Caki2 (cell line): ENCODE measurements at places on chromosomes 5 and 9. TPM values are rescaled to one million over a fixed set of nuclear protein-coding genes. Genes with fewer than 3 reads are reported as not detected.

The NMUR2 gene
- total RNA-seq = 6.4 TPM in 1 of 2 replicates, not detected in the other

DNA sequence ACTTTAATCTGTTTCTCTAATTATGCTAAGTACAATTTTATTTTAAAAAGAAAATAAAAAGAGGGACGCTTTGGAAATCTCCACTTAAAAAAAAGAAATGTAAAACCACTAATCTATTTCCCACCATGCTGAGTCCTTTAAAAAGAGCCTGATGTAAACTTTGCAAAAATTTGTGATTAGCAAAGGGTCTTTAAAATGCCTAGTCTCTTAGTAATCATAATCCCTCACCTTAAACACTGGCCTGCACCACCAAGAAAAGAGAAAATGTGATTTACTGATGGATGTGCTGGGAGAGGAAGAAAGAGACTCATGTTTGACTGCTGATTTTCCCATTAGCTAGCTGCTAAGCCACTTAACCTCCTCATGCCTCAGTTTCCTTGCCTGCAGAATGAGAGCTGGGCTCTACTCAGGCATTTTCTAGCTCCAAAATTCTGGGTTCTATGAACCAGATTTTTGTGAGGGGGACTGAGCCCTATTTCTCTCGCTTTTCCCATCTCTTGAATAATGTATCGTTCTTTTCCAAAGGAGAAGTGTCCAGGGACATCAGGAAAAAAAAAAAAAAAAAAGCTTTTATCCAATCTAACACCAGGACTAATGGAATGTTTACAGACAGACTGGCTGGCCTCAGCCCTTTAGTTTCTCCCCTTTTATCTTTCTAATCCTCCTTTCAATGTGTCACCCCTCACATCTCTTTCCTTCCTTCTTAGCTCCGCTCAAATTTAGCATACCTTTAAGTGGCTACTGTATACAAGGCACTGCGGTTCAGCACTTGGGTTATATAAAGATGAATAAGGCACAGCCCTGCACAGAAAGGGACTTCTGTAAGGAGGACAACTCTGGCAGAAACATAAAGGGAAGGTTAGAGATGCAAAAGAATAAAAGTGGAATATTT, 312.4 kb downstream of the ARL15 start:
- no peak for DNase-seq

DNA sequence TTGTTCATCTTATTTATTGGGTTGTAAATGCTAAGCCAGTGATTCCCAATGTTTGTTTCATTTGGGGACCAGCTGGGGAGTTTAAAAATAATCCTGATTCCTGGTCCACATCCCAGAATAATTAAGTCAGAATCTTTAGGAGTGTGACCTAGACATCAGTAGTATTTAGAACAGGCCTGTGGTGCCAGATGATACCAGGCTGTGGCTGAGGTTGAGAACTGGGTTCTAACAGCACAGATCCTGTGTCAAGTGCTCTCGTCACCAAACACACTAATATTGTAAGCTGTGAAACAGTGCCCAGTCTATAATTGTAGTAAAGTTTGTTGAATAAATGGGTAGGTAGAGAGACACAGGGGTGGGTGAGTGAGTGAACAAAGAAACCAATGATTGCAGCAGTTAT, 172.1 kb upstream of the PPP1R2B start:
- no peak for DNase-seq

GRCh38 chr9:135664266-135664665, 1.2 kb downstream of the LCN9 start:
- no peak for DNase-seq

DNA sequence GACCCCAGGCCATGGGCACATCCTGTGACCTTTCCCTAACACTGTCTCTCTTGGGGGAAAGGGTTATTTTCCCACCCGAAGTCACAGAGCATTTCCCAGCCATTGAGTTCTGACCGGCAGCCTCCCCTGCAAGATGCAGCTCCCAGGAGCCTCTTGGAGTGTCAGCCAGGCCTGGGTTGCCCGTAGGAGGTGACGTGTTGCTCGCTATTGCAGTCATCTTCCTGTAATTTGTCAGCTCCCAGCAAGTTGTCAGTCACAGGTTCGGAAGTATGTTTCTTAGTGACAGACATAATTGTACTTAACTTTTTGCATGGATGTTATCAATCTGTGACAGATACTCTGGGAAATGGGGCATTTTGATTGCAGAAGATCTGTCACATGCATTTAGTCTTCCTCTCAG, 74.5 kb downstream of the MVB12B start:
- DNase-seq = no peak

DNA sequence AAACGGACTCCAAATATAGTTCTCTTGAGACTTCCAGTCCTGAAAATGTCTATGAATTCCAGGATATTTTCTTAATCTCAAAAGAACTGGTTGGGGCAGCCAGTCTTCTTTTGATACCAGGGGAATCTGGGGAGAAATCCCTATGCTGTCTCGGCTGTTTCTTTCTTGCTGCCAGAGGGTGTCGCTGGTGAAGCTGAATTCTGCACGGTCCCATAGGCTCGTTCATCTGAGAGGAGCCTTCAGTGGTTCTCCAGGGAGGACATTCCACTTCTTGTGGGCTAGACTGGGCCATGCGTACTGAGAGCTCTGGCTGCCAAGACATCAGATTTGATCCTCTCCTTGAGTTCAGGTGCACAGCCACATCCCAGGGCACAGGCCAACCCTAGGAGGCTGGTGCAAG, 155.0 kb upstream of the CLINT1 start:
- DNase-seq = no peak

DNA sequence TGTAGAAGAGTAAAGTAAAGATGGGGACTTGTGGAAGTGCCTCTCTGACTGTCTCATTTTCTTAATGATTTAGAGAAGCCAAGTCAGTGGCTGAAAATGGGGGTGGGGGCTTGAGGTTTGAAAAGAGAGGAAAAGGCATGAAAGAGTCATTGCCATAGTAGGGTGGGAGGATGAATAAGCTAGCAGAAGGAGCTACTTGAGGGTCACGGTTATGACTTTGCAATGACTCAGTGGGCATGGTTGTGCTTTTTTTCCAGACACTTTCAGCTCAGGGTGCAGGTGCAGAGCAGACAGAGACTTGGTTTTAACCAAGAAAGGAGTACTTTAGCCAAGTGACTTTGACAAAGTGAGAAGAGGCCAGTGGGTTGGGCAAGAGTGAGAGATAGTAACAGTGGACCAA, 117.8 kb downstream of the PTTG1 start:
- peak; percentile 51 for DNase-seq

GRCh38 chr9:78130004-78130403, 98.4 kb upstream of the GNAQ start:
- no peak for DNase-seq

The MPDZ gene
- total RNA-seq = 2.6 and 15.5 TPM in 2 replicates

The CATSPER3 gene
- total RNA-seq = 1.1 TPM in 1 of 2 replicates, not detected in the other

The LEAP2 gene
- total RNA-seq = not detected in 2 replicates

GRCh38 chr5:125227333-125228095, 481.1 kb upstream of the ZNF608 start:
- peak; percentile 29 for DNase-seq

DNA sequence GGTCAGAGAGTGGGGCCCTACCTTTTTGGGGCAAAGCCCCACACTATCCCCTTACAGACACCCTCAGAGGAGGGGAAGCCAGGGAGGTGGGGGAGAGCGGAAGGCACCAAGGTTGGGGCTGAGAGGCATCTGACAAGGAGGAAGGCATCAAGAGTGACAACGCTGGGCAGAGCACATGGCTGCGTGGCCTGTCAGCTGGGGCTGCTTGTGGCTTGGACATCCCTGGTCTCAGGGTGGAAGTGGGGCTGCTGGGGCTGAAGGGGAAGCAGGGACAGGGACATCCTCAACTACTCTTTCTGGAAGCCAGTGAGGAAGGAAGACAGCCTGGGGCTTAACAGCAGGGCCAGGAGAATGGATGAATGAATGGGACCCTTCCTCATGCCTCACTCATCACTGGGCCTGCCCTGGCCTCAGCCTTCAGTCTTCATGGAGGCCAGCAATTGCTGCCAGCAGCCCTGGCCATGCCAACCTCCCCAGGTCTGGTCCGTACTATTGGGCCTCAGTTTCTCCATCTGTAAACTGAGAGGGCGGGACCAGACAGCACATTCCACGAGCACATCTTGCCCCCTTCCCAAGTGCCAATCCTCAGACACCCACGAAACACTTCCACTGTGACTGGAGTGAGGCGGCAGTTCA, 993 bp upstream of the RALGDS start:
- DNase-seq = no peak

DNA sequence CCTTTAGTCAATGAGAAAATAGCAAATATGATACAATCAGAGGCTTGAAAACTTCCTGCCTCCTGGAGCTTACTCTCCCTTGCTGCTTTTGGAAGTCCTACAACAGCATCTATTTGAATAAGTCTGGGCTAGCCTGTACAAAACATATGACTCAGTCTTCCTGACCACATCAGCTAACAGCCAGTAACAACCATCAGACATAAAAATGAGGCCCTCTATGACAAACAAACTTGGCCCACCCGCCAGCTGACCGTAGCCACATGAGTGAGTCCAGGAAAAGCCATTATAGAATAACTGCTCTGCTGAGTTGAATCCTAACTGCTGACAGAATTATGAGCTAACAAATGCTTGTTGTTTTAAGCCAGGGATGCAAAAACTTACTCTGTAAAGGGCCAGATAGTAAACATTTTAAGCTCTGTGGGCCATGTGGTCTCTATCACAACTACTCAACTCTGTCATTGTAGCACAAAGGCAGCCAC, 347.6 kb downstream of the PTPRD start:
- peak; percentile 55 for DNase-seq

The NAIF1 gene
- 12.3 and 24.5 TPM in 2 replicates for total RNA-seq

- no peak for DNase-seq
These were observed 117.1 kb upstream of the WWC1 start for GRCh38 chr5:168174376-168174775.

The SPATA31C2 gene
- total RNA-seq = not detected in 2 replicates

DNA sequence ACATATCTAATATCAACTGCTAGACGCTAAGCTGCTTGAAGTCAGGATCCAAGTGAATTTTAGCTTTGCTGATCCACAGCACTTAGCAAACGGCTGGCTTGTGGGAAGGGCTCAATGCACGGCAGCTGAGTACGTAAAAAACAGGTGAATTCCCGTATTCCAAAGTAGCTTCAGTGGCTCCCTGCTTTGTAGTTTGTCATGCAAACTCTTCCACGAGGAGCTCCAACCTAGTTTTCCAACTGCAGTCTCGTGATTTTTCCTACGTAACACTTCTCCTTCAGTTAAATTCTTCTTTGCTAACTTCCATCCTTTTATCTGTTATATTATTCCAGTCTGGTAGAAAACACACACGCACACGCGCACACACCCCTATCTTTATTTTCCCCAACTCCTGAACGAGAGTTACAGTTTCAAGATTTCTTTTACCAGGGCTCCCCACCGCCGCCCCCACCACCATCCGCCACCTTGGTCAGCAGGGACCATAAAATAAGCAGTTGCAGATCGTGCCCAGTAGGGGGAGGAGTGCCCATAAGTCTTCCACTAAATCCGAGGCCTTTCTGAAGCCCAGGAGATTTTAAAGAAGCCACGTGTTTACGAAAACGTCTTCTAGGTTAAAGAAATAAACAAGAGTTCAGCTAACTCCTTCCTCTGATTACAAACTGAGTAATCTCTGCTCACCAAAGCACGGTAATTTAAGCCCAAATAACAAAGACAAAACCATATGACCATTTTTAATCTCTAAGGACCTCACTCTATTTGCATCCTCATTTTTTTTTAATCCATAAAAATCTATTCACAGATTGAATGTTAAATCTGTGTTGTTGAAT, 34.8 kb upstream of the TRIO start:
- peak; percentile 75 for DNase-seq

The IRX2 gene
- total RNA-seq = not detected in 2 replicates

DNA sequence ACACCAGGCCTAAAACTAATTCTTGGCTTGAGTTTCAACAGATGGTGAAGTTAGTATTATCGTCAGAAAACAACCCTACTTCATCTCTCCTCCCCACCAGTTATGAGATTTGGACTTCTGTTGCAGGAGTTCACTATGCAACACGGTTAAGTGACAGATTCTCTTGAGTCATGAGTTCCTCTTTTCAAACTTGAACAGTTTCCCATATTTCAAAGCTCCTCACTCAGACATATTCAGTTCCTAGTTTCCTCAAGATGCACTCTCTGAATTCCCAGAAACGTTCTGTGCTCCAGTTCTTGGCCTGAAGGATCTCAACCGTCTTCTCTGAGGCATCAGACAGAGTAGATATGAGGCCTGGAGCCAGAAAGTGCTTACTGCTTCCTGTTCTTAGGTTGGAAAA, 7.3 kb upstream of the PTGER4 start:
- DNase-seq = no peak

GRCh38 chr5:107319901-107320300, 350.8 kb downstream of the EFNA5 start:
- DNase-seq = no peak

DNA sequence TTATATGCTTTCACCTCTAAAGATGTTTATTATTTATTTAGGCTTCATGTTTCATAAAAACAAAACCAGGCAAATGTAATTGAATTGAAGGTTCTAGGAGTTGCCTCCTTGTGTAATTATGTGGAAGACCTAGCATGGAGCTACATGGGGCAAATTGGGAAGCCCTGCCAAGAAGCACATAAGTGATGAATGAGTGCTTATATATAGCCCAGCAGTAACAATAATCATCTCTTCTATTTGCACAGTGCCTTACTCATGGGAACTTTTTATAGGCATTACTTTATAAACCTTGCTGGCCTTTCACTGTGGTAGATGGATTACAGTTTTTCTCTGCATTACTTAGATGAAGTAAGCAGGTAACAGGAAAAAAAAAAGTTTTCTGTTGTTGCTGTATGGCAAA, 40.0 kb upstream of the GRAMD2B start:
- no peak for DNase-seq

DNA sequence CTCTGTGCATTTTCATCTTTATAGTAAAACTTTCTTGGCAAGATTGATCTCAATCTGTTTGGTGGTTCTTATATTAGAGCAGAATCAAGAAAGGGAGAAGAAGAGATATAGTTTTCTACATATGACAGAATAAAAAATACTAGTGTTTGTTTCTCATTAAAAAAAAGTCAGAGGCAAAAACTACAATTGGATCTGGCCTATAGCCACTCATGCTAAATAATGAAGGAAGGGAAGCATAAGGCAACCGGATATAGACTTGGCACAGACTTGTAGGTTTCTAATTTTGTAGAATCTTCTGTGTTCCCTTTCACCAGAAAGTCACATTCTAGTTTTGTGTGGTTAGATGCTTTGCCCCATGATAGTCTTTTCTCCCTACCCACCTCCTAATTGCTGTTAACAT, 306.2 kb downstream of the PIK3R1 start:
- no peak for DNase-seq

The PPP3R2 gene
- not detected in 2 replicates for total RNA-seq

- DNase-seq = no peak
These were observed 113.6 kb downstream of the IRX1 start for GRCh38 chr5:3709068-3709716.
